ENCODE measurements at places on chromosomes 7 and 10.
A peak's percentile ranks its signal among the peaks of the same experiment; 100 is the strongest.

DNA sequence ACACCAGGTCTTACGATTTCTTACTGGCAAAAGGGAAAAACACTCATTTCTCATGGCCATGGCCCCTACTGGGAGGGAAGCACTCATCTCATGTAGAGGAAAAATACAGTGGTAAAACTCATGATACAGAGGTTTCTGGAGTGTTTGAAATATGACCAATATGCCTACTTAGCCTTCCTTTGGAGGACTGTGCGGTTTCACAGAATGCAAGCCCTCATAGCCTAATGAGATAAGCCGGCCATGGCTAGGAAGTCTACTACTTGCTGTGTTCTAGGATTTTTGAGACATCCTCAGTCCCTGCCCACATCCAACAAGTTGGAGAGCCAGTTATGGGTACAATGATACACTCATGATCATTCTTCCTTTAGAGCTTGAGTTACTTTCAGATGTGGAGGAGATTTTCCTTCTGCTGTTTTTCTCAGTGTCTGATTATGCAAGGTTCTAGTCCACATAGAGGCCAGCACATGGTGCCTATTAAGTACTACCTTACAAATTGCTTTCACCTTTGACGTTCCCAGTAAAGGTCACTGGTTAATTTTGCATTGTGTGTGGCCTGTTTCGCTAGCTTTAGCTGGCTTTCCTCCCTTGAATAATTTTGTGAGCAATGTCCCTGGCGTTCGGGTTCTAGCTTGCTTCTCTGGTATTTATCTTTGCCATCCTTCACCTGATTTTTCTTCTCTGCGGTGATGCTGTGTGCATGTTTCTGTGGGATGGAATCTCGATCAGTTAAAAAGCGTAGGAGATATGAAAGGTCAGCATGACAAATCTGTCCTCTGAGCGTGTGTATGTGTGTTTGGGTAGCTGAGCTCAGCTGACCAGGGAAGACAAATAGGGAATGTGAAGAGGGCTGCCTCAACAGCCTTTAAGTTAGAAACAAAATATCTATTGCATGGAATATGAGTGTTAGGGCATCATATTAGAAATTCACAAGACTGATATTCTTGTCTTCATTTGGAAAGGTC is 295.4 kb downstream of the LRMDA start:
- no peak for DNase-seq

GRCh38 chr7:44748045-44748947 is at the start of gene ZMIZ2:
ZMIZ2 (plus strand) TSS chr7:44748847; CDS start chr7:44756250, 7,403 bp downstream.
- peak; percentile 88 for DNase-seq

GRCh38 chr10:103668351-103669242 is 175.1 kb downstream of the NEURL1 start:
- DNase-seq: peak; percentile 31

DNA sequence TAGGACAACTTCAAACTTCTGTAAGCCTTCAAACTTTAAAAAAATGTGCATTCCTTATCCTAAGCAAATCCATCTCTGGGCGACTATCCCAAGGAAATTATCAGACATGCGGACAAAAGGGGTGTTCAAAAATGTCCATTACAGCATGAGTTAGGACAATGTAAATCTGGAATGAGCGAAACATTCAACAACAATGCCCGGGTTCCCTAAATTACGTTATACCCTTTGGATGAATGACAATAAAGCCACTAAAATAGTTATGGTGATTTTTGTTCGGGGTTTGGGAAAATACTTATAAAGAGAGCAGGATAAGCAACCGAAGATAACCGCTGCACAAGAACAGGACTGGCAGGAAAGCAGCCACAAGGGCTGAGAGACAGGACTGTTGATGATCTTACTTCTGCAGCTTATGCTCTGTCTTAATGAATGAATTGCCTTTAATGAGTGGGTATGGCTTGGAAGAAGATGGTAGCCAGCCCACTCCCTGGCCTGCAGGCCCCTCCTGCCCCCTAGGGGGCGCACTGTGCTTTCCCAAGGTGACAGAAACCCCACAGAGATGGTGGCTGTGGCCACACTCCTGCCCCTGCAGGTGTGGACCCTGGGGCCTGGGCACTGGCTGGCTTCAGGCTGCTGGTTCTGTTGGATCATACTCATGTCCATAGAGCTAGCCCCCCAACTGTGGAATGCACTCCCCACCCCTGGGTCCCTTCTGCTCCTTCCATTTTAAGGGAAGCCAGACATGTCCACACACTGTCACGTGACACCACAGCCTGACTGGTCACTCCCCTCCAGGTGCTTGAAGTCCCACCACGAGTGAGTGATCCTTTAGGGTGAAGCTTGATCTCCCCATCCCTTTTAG is 45.0 kb downstream of the ZCCHC24 start:
- DNase-seq: peak; percentile 32

GRCh38 chr7:151923097-151923876 is 33.0 kb upstream of the GALNTL5 start:
- no peak for DNase-seq

Data from skin of body (tissue), 3 donors.